ENCODE measurements at places on chromosomes 3 and 15. TPM values are rescaled to one million over a fixed set of nuclear protein-coding genes. Genes with fewer than 3 reads are reported as not detected.
A peak's percentile ranks its signal among the peaks of the same experiment; 100 is the strongest.

GRCh38 chr3:182464513-182465145, 328.7 kb upstream of the ATP11B start:
- DNase-seq, result no peak

The TUSC7 gene
- not detected for total RNA-seq

DNA sequence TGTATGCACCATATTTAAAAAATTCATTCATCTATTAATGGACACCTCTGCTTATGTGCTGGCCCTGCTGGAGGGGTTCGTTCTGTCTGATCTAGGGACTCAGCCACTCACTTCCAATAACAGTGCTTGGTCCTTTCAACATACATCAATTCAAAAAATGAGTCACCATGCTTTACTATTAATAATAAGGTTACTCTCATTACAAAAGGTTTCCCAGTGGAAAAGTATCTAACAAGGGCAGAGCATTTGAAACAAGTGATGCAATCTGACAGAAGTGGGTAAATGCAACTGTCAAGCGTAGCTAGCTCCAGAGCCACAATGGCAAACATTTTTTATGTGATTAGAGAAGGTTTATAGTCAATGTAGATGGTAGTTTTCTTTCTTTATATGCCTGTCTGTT, 67.9 kb upstream of the TNIK start:
- no peak for DNase-seq

The SAMD7 gene
- not detected for total RNA-seq

DNA sequence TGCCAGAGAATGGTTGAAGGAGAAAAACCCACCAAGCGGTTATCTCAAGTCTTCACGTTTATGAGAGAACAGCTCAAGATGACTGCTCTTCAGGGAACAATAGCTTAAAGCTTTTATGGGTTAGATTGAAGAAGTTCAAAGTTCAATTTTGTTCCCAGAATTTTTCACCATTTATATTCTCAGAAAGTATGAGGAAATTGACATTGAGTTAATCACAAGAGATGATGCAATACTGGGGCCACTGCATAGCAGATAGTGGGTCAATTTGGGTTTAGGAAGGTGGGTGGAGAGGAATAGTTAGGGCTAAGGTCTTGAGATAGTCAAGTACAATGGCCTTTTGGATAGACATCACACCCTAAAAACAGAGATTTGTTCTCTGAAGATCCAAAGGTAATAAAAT, 539.3 kb downstream of the SQOR start:
- DNase-seq, result no peak

- no peak for DNase-seq
Observed at GRCh38 chr15:38758043-38758442, 193.4 kb upstream of the RASGRP1 start.

- no peak for DNase-seq
Observed at GRCh38 chr3:59559721-59560435, 510.1 kb upstream of the CFAP20DC start.

DNA sequence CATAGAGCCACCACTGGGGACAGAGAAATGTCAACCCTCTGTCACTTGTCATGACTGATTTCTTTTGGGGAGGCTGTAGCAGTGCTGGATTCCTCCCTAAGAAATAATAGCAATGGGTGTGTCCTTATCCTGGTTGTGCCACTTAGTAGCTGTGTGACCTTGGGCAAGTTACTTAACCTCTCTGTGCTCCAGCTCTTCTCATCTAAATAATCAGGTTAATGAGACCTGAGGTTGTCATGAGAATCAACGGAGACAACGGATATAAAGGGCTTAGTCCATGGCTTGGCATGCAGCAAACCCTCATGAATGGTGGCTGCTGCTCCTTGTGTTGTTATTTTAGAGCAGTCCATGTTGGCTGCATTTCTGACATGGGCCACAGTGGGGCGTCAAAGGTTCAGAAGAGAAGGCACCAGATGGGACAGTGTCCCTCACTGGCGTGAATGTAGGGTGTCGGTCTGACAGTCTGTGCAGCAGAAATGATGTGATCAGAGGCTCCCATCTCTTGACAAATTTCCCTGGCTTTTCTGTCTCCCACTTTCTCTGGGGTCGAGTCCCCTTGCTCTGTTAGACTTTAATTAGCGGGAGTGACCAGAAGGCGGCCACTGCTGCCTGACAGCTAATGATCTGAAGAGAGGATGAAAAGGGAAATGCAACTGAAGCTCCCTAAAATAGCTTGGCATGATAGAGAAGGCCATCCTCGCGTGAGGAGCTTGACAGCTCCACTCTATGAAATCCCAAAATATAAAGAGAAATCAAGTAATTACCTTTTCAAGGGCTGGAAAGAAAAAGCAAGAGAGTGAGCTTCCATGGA, 209.4 kb downstream of the CADPS start:
- DNase-seq, result peak; percentile 55

The EPHB1 gene
- total RNA-seq, result 8.1 TPM

The CPB1 gene
- total RNA-seq, result 9.3 TPM
